ENCODE measurements at places on chromosomes 3 and 15.
A peak's percentile ranks its signal among the peaks of the same experiment; 100 is the strongest.

DNA sequence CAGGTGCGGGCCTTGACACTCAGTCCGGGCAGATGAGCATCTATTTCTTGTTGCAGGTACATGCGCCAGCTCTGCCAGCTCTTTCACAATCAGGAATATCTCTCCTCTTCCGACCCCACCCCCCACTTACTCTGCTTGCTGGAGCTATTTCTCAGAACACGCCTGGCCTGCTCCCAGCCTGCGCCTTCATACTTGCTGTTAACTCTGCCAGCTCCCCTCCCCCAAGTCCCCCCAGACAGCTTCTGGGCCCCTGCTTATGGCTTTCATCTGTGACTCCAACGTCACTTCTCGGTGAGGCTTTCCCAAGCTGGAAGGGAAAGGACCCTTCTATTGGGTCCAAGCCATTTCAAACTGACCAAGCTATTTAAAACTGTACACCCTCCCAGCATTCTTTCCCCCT lies 15.2 kb downstream of the MAGEF1 start:
- no peak for DNase-seq

DNA sequence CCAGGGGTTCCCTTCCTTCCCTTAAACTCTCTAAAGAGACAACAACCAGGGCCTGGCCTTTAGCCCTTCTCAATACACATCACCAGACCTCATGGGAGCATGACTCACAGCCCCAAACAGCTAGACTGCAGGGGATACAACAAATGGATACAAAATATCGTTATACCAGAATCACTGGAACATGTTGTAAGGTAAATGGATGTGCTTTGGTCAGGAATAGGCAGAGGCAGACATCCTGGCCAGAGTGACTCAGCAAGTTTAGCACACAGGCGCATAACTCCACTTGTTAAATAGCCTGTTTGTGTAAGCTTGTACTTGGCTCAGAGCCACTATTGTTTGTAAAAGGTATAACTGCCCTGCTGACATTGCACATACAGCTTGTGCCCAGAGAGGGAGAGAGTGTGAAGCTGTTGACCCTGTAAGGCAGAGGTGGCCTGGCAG lies 18.3 kb downstream of the TMED3 start:
- DNase-seq, result no peak

- DNase-seq, result no peak
Measured at GRCh38 chr3:128942161-128942952, 51.5 kb downstream of the CFAP92 start.

- no peak for DNase-seq
Measured at GRCh38 chr3:98563661-98564281, 29.6 kb downstream of the CPOX start.

DNA sequence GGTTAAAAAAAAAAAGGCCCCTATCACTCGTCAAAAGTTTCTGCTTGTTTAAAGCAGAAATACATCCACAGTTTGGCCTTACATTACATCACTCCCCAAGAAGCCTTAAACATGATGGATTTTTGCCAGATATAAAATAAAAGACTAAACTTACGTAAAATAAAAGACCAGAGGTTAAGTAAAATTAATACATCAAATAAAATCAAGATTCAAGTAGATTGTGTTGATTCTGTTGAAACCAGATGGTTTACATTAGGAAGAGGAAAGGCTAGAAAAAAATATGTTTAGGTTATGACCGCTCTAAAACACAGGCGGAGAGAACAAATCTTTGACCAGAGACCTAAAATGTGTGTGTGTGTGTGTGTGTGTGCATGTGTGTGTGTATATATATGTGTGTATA lies 104.1 kb downstream of the DUT start:
- DNase-seq, result no peak

DNA sequence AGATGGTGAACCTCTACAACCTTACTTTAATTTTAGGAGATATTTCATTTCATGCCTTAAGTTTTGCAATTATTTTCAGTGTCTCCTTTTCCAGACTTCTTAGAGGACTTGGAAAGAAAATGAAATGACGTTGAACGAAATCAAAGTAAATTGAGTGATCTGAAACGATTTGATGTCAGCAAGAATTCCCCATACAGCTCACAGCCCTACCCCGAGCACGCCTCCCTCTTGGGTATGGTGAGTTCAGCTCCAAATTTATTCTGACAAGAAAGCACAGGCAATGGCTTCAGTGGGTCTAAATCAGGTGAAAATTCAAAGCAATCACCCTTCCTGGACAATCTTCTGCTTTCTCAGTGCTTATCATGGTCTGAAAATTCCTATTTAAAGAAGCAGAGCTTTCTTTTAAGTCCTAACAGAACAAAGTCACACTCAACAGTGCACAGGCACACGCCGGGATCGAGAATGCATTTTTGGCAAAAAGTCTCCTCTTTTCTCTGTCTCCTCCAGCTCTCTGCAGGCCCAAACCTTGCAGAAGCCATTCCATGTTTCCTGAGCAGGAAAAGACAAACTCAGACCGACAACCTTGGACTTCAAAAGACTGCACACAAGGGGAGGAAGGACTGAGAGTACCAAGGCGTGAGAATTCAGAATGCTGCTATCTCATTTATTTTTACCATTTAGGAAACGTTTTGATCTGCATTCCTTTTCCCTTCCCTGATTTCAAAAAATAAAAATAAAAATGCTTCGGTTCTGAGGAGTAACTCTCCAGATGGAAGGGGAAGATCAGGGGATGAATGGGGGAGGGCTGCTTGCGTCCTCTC lies 72.0 kb downstream of the CCNL1 start:
- DNase-seq, result no peak

- DNase-seq, result no peak
Measured at GRCh38 chr15:87490666-87491065, 765.9 kb downstream of the NTRK3 start.

GRCh38 chr3:37979541-37980461 lies 10.8 kb upstream of the VILL start:
- no peak for DNase-seq

GRCh38 chr3:14472471-14473351 lies 67.4 kb downstream of the GRIP2 start:
- no peak for DNase-seq

DNA sequence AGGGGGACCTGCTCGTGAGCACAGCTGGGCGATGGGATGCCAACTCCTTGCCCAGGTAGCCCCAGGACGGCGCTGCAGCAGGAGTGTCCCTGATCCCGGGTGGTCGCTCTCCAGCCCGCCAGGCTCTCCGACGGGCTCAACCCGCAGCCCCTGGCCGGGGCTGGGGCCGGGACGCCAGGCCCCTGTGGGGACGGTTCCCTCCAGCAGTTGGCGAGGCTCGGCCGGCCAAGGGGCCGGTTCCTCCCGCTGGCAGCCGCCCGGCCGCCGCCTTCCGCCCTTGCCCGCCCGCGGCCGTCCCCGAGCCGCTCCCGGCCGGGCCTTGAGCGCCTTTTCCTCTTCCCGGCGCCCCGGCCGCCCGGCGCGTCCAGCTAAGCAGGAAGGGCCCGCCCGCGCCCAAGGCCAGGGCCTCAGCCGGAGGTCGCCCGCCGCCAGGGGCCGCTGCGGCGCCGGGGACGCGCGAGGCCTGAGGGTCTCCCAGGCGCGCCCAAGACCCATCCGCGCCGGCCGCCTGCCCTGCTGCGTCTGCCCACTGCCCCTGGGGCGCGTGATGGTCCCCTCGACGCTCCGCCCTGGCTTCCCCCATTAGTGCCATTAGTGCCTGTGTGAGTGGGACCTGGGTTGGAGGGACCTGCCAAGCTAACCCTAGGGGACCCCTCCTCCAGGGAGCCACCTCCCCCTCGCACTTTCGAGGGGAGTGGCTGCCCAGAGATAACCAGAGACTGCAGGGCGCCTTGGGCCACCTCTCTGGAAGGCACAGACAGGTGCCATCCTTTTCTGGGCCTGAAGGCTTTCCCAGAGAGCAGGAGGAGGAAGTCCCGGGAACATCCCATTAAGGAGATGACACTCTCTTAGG lies 106.4 kb downstream of the FBLN2 start:
- DNase-seq, result peak; percentile 23

- DNase-seq, result peak; percentile 76
Measured at GRCh38 chr15:85858586-85859375, 64.1 kb upstream of the KLHL25 start.

- no peak for DNase-seq
Measured at GRCh38 chr15:68792901-68793766, 27.6 kb downstream of the ANP32A start.

GRCh38 chr3:117526470-117527079 lies 817.0 kb downstream of the TUSC7 start:
- DNase-seq, result peak; percentile 21

GRCh38 chr3:128074851-128075521 lies 22.7 kb downstream of the SEC61A1 start:
- DNase-seq, result no peak

DNA sequence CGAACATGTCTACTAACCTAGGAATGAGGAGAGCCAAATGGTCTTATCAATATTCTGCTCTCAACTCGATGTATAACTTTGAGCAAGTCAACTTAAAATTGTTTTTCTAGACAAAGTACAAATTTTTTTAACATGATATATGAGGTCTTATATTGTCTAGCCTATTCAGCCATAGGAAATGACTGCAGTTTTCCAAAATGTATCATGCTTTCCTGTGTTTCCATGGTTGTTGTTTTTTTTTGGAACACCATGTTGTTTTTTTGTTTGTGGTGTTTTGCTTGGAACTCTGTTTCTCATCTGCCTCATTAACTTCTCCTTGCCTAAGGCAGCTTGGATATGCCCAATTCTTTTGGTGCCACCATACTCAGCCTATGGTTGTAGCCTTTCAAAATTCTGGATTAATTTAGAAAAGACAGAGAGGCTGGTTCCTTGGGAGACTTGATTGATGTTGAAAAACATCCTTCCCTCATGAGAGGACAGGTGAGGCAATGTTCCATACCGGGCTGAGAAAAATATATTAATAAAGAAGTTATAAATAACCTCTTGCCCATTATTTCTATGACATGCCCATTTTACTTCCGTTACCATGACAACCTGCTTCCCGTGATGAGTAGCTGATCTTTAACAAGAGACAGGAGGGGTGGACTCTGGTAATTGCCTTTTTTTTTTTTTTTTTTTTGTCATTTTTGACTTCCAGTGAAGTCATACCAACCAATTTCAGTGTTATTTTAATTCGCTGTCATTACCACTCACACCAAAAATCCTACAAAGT lies 687.9 kb upstream of the GRM7 start:
- no peak for DNase-seq

- no peak for DNase-seq
Measured at GRCh38 chr15:51533672-51534398, 88.7 kb downstream of the DMXL2 start.

DNA sequence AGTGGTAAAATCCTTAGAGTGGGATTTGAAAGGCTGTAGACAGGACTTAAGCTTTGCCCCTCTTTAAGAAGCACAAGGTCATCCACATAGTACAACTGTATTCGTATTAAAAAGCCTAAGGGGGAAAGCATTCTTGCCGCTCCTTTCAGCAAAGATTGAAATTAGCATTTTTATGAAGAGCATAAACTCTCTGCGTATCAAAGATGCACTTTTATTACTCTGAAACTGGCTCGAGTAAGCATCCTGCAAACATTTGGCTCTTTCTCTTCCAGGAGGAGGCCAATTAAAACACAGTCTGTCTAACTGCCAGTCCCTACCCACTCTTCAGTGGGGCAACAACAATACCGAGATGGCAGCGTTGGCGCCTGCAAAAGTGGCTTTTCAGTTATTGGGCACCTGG lies 192.5 kb upstream of the TPRG1 start:
- DNase-seq, result no peak

- DNase-seq, result no peak
Measured at GRCh38 chr15:25903024-25903581, 40.0 kb upstream of the ATP10A start.

GRCh38 chr15:40042791-40043320 lies 3.9 kb upstream of the SRP14 start:
- no peak for DNase-seq

GRCh38 chr15:43232289-43232874 lies 11.6 kb upstream of the EPB42 start:
- DNase-seq, result no peak

- DNase-seq, result no peak
Measured at GRCh38 chr3:134366928-134367811, 7.1 kb downstream of the AMOTL2 start.

- peak; percentile 6 for DNase-seq
Measured at GRCh38 chr3:11651900-11652299, 8.2 kb upstream of the VGLL4 start.
